ENCODE measurements at places on chromosomes 12 and 14. TPM values are rescaled to one million over a fixed set of nuclear protein-coding genes. Genes with fewer than 3 reads are reported as not detected.

The ARMH4 gene
- 0.54 TPM for polyA plus RNA-seq

The PPFIA2 gene
- 0.08 TPM for polyA plus RNA-seq

The TRMT61A gene
- 11.5 TPM for polyA plus RNA-seq

The FSCB gene
- polyA plus RNA-seq = not detected

The SERPINA10 gene
- polyA plus RNA-seq = not detected

The WDHD1 gene
- 2.5 TPM for polyA plus RNA-seq

All from esophagus (tissue), 2 donors.